ENCODE measurements at places on chromosomes 2 and 18.

DNA sequence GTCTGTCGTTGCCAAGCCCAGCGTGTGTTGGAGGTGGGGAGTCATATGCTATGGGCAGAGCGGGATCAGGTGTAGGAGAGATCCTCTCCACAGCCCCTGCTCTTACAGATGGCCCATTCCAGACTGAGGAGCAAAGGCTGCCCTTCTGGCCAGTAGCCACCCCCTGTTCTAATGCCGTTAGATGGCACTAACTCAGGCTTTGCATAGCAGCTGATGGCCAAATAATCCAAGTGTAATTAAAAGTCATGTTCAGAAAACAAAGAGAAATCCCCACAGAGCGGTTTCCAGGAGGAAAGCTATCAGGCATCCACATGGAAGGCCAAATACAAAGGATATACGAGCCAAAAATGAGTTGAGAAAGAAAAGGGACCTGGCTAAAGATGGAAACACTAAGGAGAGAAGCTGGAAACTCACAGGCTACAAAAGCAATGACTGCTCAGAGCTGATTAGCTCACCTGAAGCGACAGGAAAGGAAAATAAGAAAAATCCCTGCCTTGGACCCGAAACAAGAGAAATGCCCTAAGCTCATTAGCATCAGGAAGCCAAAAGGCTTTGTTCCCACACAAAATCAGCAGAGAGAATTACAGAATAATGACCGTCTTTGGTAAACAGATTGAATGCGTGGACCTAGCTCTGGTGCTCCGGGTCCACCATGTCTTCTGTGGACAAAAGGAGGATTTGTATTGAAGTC lies 1002.4 kb upstream of the KLHL29 start:
- no peak for DNase-seq

GRCh38 chr18:75173738-75174137 lies 35.2 kb downstream of the PTGR3 start:
- no peak for DNase-seq

DNA sequence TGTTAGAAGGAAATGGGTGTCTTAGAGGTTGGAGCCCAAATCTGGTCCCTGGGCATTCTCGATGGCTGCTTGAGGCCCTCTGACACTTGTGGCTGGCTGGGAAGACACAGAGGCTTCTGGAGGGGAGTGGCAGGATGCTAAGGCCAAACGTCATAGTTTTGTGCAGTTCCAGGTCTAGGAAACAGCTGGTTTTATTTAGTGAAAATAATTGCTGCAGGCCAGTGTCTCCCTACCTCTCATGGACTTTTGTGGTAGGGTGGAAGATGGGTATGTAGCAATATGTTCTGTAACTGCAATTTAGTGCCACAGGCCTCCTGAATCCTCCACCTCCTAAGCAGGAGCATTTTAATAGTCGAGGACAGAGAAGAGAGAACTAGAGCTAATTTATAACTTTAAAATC lies 32.2 kb upstream of the SPRED2 start:
- no peak for DNase-seq

- DNase-seq: no peak
Measured at GRCh38 chr2:38239452-38239851, 137.6 kb downstream of the ATL2 start.

GRCh38 chr2:232815569-232815968 lies 39.2 kb upstream of the KCNJ13 start:
- DNase-seq: no peak

- DNase-seq: no peak
Measured at GRCh38 chr2:128228894-128229293, 89.8 kb downstream of the HS6ST1 start.

GRCh38 chr2:86315084-86315483 lies 22.3 kb downstream of the REEP1 start:
- DNase-seq: no peak

DNA sequence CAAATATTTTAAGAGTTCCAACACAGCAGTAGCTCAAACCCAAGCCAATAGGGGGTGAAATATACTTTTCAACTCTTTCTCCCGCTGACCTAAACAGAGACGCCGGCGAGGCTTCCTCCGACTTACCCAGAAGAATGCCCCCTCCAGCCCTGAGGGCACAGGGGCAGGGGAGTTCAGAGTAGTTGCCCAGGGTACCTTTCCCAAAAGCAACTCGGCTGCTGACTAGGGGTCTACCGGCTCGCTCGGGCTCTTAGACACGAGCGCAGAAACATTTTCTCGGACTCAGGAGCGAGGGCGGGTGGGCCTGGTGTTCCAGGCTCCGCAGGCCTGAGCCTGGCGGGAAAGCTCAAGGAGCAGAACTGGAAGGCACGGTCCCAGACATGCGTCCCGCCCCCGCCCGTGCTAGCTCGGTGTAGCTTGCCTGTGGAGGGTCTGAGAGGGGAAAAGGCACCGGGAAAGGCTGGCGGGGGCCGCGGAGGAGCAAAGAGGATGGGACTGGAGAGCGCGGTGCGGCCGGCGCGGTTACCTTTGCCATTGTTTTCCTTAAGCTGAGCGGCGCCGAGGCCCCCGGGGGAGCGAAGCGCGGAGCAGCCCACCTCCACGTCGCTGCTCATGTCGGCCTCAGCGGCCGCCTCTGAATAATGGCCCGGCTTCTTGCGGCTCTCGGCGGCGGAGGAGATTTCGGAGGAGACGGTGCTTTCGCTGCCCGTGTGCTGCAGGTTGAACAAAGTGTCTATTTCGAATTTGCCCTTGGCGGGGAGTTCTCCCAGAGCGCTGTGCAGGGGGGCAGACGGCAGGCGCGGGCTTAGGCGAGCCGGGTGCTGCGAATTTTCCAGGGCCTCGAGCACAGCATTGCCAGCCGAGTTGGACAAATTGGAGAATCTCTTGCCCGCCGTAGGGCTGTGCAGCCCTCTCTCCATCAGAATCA lies 674 bp downstream of the EVX2 start:
- DNase-seq: no peak

GRCh38 chr2:62203459-62203858 lies 7.5 kb downstream of the B3GNT2 start:
- no peak for DNase-seq

DNA sequence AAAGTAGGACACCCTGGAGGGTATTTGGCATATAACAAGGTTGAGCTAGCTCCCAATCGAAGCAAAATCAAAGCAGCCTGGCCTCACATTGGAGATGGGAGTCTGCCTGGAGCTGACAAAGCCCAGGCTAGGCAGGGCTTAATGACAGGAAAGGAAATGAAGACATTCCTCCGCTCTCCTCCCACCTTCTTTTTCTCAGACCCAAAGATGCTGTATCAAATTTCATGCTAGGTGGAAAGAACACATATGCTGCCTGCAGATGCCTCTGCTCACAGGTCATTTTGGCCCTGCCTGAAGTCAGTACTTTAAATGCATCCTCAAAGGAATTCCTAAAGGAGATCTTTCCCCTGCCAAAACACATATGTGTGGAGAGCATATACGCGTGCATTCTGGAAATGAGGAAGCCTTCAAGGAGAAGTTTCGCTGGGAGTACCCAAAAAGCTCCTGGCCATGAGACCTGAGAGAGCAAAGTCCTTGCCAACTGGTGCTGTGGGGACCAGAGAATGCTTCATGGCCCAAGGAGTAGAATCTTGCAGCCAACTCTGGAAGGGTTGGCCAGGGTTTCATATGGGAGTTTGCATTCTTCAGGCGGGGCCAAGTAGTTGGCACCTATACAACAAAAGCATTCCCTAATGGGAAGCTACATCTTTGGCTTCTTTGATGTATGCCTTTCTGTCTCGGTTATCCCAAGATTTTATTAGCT lies 88.0 kb downstream of the AQP4 start:
- DNase-seq: no peak

GRCh38 chr2:216554755-216555154 lies 56.1 kb downstream of the RPL37A start:
- no peak for DNase-seq

GRCh38 chr18:35186291-35187034 lies 54.4 kb upstream of the ZNF397 start:
- no peak for DNase-seq

GRCh38 chr2:207473049-207473930 lies 56.5 kb upstream of the CREB1 start:
- no peak for DNase-seq

GRCh38 chr2:192379736-192380135 lies 185.0 kb upstream of the TMEFF2 start:
- no peak for DNase-seq

GRCh38 chr2:118618279-118618678 lies 229.2 kb downstream of the EN1 start:
- DNase-seq: no peak

DNA sequence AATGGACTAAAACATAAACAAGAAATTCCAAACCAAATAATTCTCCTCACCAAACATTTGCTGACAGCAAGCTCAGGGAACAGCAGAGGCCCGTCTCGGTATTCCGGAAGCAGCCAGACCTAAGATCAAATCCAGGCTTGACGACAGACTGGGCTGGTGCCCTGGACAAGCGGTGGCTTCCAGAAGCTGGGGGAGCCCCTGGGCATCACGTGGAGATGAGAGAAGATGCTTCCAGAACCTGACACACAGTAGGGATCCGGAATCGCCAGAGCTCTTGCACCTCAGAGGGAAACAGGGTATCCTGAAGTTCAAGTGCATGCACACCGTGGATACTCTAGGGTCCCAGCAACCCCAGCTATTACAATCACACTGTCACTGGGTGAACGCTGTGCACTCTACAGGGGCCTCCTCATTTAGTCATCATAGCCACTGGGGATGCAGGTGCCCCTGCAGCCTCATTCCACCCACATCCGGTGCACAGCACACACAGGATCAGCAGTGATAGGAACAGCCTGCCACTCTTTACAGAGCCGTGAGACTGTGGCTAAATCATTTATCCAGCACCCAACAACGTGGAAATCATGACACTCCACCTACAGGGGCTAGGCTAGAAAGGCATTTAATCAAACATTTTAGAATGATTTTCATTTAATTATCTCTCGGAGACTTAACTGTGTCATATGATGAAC lies 102.6 kb downstream of the HDAC4 start:
- DNase-seq: no peak

DNA sequence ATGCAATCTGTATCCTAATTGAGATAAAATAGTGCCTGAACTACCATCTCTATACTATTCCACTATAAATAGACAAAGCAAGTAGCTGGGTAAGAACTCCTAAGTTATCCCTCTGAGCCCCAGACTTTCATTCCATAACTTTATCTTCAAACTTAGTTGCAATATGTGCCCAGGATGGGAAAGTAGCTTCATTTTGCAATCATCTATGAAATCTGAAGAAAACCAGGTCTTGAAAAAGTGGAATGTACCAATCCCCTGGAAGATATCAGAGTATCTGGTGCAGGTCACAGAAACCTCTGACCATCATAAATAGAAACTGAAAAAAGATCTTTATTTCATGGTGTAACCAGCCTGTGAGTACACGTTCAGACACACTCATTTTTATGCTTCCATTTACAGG lies 78.1 kb upstream of the TMEM178A start:
- DNase-seq: no peak

All from thoracic aorta (tissue), 2 donors.